ENCODE measurements at places on chromosomes 12 and 14.

GRCh38 chr12:109009766-109010165, 11.1 kb downstream of the SVOP start:
- no peak for DNase-seq

- no peak for DNase-seq
These were observed 21.7 kb downstream of the ZDHHC22 start for GRCh38 chr14:77119851-77120250.

- DNase-seq: no peak
These were observed 161.7 kb upstream of the PARP11 start for GRCh38 chr12:4034921-4035320.

GRCh38 chr12:48781750-48782456, 7.0 kb downstream of the ADCY6 start:
- no peak for DNase-seq

GRCh38 chr12:17015501-17015900, 409.5 kb upstream of the LMO3 start:
- no peak for DNase-seq

GRCh38 chr12:76864791-76865400, 13.9 kb downstream of the CSRP2 start:
- DNase-seq: no peak

DNA sequence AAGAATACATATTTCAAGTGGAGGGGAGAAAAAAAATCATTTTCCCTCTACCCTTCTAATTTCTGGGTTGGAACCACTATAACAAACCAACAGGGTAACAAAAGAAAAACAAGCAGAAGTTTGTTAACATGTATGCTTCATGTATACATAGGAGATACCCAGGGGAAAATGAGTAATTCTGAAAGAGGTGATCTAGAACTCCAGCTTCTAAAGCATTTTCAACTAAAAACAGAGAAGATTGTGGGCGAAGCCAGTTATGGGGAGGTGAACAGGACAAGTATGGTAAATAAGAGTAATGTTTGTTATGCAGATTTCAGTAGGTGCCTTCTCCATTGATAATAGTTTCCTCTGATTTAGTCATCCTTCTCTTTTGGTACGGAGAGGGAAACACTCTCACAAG, 16.7 kb downstream of the FNTB start:
- no peak for DNase-seq
